ENCODE measurements at places on chromosomes 5 and 9.

GRCh38 chr9:137116027-137116507, 1.5 kb upstream of the DPP7 start:
- no peak for DNase-seq

DNA sequence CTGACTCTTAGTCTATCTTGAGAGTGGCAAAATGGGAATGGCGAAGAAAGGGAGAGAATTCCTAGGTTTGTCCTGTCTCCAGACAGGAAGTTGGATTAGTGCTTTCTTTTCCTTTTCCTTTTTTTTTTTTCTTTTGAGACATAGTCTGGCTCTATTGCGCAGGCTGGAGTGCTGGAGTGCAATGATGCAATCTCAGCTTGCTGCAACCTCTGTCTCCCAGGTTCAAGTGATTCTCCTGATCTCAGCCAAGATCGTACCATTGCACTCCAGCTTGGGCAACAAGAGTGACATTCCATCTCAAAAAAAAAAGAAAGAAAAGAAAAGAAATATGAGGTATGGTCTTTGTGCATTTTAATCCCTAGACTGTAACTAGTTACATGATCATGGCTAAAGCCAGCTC, 12.6 kb upstream of the KIF27 start:
- peak; percentile 41 for DNase-seq

GRCh38 chr9:34337403-34337802, 8.0 kb downstream of the NUDT2 start:
- no peak for DNase-seq

- no peak for DNase-seq
These were observed 2.3 kb downstream of the EIF4E1B start for GRCh38 chr5:176632745-176633144.

- no peak for DNase-seq
These were observed 8.3 kb upstream of the LCN1 start for GRCh38 chr9:135512904-135513303.

GRCh38 chr5:7897014-7897600, 28.2 kb downstream of the MTRR start:
- peak; percentile 37 for DNase-seq

DNA sequence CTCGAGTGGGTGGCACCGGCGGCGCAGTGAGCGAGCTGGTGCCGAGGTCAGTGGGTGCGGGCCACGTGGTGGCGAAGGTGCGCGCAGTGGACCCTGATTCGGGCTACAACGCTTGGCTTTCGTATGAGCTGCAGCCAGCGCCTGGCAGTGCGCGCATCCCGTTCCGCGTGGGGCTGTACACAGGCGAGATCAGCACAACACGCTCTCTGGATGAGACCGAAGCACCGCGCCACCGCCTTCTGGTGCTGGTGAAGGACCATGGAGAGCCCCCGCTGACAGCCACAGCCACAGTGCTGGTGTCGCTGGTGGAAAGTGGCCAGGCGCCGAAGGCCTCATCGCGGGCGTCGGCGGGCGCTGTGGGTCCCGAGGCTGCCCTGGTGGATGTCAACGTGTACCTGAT, 2.1 kb downstream of the PCDHA5 start:
- DNase-seq, result no peak

GRCh38 chr9:15485836-15486666, 24.7 kb downstream of the PSIP1 start:
- DNase-seq, result peak; percentile 29

DNA sequence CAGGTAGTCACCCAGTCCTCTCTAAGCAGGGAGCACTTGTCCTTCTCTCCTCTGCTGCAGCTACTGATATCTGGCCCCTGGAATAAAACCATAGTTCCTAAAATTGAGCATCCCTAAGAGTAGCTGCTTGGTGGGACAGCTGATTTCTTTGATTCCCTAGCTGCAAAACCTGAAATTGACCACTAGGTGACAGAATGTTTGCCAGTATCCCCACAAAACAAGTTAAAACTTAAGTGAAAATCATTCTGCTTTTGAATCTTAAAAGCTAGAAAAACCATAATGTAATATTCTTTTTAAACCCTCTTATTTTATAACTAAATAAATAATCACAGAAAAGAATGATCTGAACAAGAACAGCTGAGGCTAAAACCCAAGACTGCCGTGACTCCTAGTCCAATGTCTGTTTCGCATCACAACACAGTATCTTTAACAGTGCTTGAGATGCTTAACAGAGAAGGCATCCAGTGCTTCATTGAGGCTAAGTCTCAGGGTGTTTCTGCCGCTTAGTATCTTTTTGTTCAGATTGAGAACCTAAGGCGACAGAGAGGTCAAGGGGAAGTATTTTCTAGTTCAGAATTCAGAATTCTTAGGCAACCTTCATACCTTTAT, 24.4 kb upstream of the TAL2 start:
- DNase-seq, result no peak

- peak; percentile 34 for DNase-seq
These were observed 13.7 kb upstream of the DAB2IP start for GRCh38 chr9:121637713-121638220.

GRCh38 chr5:68187268-68188055, 28.1 kb upstream of the PIK3R1 start:
- DNase-seq, result no peak

DNA sequence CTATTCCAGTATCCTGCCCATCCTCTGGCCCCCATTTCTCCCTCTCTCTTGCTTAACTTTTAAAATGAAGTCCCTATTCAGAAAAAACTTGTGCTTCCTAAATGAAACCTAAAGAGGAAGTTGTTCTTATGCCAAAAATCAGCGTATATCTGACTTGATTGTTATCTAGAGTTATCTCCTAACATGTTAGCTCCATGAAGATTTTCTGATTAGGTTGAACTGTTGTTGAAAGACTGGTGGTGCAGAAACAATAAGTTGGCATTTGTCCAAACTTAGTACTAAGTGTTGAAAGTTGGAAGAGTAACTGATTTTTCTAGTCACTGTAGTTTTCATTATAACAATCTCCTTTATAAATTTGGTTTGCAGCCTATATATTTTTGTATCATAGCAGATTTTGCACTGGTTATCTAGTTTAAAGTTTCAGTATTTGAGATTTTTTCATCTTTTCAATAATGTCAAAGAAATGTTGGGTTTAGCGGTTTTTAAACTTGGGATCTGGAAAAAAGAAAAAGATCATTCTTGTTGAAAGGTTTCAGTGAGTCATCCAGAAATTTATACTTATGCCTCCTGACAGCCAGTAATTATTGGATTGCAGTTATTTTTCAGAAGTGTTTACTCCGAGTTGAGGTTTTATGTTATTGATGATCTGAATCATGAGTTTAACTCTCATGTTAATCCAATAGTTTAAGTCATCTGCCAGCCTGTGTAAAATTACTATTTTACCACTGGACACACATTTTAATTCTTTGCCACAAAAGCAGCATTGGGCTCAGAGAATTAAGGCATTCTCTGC, 60.6 kb downstream of the PAM start:
- DNase-seq, result peak; percentile 51

DNA sequence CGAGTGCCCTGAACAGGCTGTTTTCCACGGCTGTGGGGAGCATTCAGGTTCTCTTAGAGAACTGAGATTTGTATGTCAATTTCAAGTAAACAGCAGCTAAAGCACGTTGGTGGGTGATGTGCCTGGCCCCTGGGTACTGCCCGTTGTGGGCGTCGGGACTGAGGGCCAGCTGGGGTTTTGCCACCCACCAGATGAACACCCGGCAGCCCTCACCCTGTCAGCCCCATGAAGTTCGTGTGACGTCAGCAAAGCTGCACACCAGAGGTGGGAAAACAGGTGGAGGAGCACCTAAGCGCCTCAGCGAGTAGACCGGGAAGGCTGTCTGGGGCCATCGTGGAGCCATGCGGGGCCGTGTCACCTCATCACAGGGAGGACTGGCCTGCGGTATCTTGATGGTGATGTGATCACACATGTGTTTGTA, 9.2 kb downstream of the CEP72 start:
- no peak for DNase-seq

- no peak for DNase-seq
These were observed 7.0 kb upstream of the UGT3A2 start for GRCh38 chr5:36073595-36074216.

DNA sequence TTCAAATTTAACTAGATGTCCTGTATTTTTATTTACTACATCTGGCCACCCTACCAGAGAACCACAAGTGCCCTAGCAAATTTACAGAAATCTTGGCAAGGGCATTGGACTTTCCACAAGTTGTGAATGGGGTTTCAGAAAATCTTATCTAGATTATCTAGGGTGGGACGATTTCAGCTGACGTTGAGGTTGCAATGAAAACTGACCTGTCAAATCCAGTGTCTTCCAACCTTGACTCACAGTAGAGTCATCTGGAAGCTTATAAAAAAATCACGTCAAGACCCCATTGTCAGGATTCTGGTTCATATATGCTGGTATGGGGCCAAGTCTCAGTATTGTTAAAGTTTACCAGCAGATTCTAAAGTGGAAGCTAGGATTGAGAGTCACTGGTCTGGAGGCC, 109.6 kb upstream of the ACTBL2 start:
- DNase-seq, result no peak

- peak; percentile 53 for DNase-seq
These were observed 75.8 kb downstream of the FGF18 start for GRCh38 chr5:171495122-171495700.

DNA sequence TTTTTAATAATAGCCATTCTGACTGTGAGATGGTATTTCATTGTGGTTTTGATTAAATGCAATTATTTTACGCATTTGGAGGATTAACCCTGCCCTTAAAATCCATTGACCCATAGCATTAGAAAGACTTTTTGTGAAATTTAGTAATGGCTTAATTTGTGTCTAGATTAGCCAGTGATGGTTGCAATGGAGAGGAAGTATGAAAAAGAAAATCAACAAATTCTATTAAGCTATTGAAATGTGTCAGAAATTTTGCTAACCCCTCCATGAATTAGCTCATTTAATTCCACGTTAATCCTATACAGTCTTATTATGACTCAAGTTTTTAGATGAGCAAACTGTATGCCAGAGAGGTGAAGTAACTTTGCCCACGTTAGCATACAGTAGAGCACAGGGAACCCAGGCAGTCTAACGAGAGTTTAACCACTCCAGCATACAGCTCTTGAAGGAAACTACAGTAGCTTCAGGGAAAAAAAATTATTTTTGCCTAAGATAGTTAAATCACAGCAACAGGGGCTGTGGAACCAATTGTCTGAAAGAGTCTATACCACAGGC, 158.2 kb upstream of the PPP2R2B start:
- no peak for DNase-seq

- DNase-seq, result no peak
These were observed 938.5 kb upstream of the ACO1 start for GRCh38 chr9:31445960-31446359.

DNA sequence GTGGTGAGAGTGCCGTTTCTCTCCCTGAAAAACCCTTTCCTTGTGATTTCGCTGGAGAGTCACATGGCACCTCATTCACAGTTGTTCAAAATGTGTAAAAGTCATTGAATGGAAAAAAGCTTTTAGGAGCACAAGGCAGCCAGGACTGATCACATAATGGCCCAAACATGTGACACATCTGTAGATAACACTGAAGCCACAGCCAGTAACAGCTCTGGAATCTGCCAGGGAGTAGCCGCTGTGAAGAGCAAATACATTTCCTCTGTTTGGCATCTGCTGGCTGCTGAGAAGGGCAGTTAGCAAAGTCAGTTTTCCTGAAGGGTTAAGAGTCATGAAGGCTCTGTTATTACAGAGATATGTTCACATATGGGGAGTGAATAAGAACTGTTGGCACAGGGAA, 271.8 kb downstream of the NNT start:
- peak; percentile 22 for DNase-seq

DNA sequence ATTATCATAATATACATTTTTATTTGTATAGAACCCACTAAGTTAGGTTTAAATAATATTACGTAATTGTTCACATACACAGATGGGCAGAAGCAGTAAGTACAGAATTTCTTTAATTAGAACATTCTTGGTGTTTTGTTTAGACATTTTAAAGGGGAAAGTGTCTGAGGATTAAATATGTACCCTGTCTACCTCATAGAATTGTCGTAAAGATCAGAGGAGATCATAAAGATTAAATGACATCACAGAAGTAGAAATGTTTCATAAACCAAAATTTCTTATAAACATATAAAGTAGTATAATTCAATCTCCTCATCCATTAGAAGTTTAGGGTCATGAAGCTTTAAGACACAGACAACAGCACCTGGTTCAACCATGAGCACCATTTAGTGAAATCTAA, 20.1 kb downstream of the DEPDC1B start:
- DNase-seq, result no peak

DNA sequence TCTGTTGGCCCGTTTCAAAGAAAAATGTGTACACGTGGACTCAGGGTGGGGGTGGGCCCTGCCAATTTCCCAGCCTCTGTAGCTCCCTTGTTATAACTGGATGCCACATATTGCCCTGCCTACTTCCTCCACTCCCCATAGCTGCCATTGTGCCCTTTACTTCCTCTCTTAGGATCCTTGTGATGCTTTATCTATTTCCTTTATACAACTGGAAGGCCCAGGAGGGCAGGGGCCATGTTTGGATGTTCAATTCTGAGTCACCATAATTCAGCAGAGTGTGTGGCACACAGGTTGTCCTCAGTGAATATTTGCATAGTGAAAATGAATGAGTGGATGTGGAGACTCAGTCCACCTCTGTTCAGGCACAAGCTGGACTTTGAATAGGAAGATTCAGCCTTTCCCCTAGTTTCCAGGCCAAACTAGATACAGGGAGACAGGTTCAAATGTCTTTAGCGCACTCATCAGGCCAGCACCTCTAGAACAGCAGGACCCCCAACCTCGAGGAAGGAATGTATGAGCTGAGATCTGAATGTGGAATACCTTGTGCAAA, 10.6 kb upstream of the FEM1C start:
- DNase-seq, result no peak

DNA sequence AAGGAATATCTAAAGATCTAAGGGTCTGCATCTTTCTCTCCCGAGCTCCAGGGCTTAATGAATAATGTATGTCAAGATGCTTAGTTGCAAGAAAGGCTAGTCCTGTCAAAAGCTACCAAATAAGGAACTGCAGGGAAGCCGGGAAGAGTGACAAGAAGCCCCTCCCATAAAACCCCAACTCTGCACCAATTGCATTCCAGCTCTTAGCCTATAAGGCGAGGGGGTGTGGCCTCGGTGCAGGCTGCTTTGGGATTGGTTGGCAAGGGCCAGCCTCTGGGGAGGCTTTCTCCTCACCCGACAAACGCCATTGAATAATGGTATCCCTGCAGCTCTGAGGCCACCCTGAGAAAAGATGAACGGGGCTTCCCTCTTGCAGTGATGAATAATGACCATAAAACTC, 416.9 kb downstream of the RAB3C start:
- DNase-seq, result no peak
